ENCODE measurements at places on chromosomes 12 and 14.

- no peak for DNase-seq
These were observed 27.3 kb downstream of the PXN start for GRCh38 chr12:120238217-120238616.

DNA sequence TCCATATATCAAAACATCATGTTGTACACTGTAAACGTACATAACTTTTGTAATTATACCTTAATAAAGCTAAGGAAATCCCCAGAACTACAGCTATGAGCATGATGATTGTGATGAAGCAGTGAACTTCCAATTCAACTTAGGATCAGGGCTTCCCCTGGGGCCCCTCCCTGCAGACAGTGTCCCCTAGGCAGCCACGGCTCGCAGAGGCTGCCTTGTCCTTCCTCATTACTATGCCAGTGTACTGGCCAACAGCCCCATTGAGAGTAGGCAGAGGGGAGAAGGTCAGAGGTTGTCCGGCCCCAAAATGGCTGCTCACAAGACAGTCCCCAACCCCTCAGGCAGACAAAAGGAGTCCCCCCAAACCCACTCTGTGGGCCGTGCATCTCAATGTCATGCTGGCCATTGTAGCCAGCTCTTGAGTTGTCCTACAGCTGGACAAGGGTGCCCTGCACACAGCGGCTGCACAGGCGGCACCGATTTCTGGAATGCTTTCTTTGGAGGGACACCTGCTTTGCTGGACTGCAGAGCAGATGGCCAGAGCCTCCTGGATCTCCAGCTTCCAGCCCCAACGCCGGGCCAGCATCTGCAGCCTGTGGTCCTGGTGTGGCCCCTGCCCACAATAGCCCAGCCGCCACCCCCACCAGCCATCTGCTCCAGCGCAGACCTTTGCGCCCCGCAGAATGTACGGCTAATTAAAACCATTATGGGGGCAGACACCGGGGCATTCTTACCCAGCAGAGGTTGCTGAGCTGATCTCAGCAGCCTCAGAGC lies 46.1 kb downstream of the NIN start:
- DNase-seq: no peak

GRCh38 chr14:31611778-31612433 lies 50.7 kb downstream of the NUBPL start:
- no peak for DNase-seq

- DNase-seq: peak; percentile 72
These were observed 116.3 kb downstream of the GLT1D1 start for GRCh38 chr12:128969480-128970055.

DNA sequence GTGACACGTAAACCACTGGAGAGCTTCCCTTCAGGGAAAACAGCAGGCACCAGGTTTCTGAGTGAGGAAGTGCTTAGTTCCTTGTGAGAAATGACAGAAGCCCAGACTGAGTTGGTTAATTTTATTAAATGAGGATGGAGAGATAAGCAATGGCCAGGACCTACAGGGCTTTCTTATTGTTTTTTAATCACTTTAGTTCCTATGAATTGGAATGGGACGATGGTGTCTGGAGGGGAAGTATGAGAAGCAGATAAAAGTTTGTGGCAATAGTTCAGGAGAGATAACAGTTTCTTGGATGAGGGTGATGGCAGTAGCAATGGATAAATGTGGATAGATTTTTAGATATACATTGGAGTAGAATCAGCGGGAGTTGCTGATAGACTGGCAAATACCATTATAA lies 86.5 kb upstream of the PTPRR start:
- DNase-seq: no peak

DNA sequence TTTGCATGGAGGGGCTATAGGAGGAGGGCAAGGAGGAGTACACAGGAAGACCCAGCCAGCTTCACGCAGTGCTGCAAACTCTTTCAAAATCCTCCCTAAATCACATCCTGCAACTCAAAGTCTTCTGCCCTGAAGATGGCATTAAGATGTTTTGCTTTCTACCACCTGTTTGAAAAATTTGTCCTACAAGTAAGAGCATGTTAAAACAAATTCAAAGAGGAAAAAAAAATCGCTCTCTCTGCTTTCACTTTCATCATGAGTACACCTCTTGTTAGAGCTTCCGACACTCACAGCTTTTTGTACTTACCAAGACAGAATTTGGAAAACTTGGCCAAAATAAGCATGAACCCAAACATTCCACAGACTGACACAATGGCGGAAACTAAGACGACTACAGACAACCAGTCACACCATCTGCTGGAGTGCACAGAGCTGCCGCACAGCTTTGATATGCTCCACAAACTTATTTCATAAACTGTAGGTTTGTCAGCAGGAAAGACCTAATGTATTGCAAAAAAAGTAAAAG lies 21.3 kb downstream of the GCH1 start:
- DNase-seq: no peak

DNA sequence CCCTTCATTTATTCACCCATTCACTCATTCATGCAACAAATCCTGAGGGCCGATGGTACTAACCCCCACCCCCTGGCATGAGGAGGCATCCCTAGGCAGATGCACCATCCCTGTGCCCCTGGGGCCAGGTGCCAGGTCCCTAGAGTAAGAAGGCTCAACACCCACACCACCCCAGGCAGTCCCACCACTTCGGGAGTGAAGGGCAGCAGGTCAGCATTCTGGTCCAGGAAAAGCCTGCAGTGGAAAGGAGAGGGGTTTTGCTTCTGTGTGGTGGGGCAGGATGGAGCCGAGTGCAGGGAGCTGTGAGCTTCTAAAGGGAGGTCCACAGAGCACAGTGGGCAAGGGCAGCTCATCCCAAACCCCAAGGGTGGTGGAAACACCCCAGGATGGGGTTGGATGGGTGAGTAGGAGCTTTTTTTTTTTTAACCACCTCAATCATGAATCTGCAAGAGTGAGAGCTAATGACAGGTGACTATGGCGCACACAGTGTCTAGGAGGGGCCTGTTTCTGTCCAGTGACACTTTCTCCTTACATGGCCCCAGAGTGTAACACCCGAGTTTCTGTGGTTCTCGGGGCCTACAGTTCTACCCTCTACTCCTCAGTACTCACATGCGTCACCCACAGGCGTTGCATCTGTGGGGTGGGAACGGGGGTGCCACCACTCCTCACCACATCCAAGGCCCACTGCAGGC lies 414.3 kb downstream of the TMEM121 start:
- DNase-seq: no peak

DNA sequence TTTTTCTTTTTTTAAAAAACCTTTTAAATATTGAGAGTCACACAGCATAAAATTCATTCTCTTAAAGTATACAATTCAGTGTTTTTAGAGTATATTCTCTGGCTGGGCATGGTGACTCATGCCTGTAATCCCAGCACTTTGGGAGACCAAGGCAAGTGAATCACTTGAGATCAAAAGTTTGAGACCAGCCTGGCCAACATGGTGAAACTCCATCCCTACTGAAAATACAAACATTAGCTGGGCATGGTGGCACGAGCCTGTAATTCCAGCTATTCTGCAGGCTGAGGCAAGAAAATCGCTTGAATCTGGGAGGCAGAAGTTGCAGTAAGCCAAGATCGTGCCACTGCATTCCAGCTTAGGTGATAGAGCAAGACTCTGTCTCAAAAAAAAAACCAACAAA lies 68.4 kb upstream of the BCAT1 start:
- no peak for DNase-seq

Measured in GM10248 (cell line).